Anterior cingulate cortex (tissue), 58 donors: ENCODE measurements at places on chromosomes 4 and X.

DNA sequence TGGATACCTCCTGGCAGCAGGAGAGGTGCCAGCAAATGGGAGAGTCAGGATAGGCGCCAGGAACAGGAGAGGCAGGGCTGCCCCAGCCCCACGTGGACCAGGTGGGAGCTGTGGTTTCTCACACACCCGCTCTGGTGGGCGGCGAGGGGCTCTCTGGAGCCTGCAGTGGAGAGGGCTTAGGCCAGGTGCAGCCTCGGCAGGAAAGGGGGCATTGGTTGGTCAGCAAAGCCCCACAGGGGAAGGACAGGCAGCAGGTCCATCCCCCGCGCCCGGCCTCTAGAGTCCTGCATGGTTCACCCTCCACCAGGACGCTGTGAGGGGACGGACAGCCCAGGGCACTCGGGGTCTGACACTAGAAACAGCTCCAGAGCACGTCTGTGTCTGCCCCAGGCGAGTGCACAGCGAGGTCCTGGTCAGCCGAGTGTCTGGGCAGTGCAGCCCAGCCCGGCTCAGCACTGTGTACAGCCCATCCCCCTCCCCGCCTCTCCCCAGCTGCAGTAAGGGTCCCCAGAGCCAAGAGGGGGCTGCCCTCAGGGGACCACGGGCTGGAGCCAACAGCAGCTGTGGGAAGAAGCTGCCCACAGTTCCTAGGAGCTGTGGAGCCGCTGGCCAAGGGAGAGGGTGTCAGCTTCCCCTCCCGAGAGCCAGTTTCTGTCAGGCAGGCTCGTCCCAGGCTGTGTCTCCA lies 8.2 kb downstream of the ATP5ME start:
- no peak for DNase-seq

GRCh38 chr4:167222099-167222498 lies 12.2 kb downstream of the SPOCK3 start:
- DNase-seq = no peak

GRCh38 chr4:151801547-151802516 lies 41.0 kb upstream of the GATB start:
- no peak for DNase-seq

DNA sequence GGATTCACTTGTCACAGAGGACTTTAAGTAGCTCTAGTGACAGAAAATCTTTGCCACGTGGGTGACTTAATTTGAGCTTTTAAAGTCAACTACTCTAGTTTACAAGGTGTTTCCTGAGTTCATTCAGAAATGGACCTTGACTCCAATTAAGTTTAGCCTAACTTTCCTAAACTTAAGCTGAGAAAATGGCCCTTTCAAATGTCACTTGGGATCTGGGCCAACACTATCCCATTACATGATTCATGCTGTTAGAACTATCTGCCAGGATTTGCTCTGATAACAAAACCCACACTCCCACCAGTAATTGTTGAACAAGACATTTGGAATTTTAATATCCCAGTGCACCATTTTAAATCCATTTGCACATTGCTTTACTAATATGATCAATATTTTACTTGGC lies 40.8 kb downstream of the C4orf46 start:
- no peak for DNase-seq

DNA sequence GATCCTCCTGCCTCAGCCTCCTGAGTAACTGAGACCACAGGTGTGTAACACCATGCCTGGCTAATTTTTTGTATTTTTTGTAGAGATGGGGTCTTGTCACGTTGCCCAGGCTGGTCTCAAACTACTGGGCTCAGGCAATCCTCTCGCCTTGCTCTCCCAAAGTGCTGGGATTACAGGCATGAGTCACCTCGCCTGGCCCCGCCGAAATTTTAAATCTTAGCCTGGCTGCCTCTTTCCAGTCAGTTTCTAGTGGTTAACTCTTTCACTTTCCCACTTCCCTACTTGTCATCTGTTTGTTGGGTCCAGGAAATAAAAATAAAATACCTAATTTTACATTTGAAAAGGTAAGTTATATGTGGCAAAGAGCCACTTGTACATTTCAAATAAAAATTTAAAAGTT lies 62.4 kb downstream of the TMEM165 start:
- no peak for DNase-seq

GRCh38 chr4:16858275-16858752 lies 40.1 kb downstream of the LDB2 start:
- DNase-seq = no peak

DNA sequence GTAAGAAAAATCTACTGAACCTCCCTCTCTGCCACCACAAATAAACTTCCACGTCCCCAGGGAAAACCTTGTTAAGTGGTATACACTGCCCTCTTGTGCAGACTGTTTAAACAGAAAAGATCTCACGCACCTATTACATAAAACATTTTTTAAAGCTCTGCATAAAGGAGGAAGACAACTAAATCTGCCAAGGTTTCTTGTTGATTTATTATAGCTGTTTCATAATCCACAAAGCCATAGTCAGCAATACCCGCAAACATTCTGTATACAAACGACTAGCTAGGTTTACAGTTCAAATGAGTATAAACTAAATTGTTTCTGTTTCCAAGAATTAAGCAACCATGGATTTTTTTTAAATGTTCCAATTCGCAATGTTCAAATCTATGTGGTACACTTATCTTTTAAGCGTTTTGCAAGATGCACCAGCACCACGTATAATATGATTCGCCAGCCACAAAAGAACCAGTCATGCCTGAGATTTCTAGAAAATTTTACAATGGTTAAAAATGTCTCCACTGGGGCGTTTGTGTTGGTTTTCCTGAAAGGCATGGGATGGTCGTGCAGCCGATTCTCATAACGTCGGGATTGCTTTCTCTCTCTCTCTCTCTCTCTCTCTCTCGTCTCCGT lies 164.6 kb downstream of the PRKX start:
- DNase-seq = no peak

DNA sequence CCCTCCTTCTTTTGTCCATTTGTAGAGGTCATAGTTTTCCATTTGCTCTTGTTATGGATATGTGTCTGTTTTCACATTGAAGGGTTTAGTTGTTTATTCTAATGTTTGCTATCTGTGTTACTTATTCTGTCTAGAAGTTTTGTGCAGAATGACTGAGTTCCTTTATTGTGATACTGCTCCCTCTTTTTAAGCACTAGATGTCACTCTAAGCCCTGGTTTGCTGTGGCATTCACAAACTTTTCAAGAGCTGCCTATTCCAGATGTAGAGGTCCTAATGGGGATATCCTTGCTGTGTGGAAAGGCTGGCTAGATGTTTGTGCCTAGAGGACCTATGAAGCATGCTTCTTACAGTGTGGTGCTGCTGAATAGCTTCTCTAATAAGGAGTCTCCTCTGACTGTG lies 338.6 kb downstream of the SPIN4 start:
- no peak for DNase-seq

- DNase-seq = no peak
Measured at GRCh38 chrX:132677233-132677716, 188.4 kb upstream of the MBNL3 start.

- no peak for DNase-seq
Measured at GRCh38 chr4:19417256-19417655, 834.4 kb upstream of the SLIT2 start.

DNA sequence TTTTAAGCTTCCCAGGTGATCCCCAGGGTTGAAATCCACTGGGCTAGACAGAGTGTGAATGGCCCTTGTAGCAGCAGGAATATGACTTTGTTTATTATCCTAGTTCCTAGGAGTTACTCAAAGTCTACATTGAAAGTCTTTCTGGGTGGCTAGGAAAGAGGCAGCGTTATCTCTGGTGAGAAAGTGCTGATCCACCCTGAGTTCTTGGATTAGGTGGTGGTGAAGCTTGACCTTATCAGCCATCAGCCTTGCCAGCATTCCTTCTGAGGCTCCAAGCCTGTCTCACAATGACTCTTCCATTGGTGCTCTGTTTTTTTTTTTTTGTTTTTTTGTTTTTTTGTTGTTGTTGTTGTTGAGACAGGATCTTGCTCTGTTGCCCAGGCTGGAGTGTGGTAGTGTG lies 83.1 kb upstream of the CLCN4 start:
- no peak for DNase-seq

GRCh38 chrX:150226223-150226965 lies 136.7 kb upstream of the MAMLD1 start:
- no peak for DNase-seq

GRCh38 chrX:97330151-97330550 lies 446.4 kb downstream of the RPA4 start:
- DNase-seq = no peak
